Osteoblast (primary cell): ENCODE measurements at places on chromosomes 16 and 17. TPM values are rescaled to one million over a fixed set of nuclear protein-coding genes. Genes with fewer than 3 reads are reported as not detected.

ABAT gene
- total RNA-seq, result 5.9 and 6.5 TPM in 2 replicates

RMI2 gene
- total RNA-seq, result 1.4 and 1.8 TPM in 2 replicates

HSF5 gene
- total RNA-seq, result under 0.01 TPM in 2 replicates

CALB2 gene
- 1.1 and 2.4 TPM in 2 replicates for total RNA-seq

ALOX15B gene
- total RNA-seq, result under 0.01 TPM in 2 replicates

TMEM235 gene
- not detected in 2 replicates for total RNA-seq

FAM234A gene
- total RNA-seq, result 86.0 and 113 TPM in 2 replicates

TNFRSF13B gene
- not detected in 2 replicates for total RNA-seq

ABR gene
- total RNA-seq, result 156 and 163 TPM in 2 replicates

SMIM5 gene
- under 0.01 TPM in 1 of 2 replicates, not detected in the other for total RNA-seq

SMARCD2 gene
- 53.9 and 54.8 TPM in 2 replicates for total RNA-seq

NPIPA3 gene
- total RNA-seq, result 0.72 and 0.88 TPM in 2 replicates

TK1 gene
- total RNA-seq, result 17.7 and 23.9 TPM in 2 replicates

HSPB9 gene
- not detected in 2 replicates for total RNA-seq

MRPL10 gene
- total RNA-seq, result 32.7 and 35.8 TPM in 2 replicates

PTX4 gene
- total RNA-seq, result not detected in 2 replicates

CETP gene
- not detected in 2 replicates for total RNA-seq

TBC1D3 gene
- not detected in 2 replicates for total RNA-seq

KRT32 gene
- not detected in 2 replicates for total RNA-seq

EME2 gene
- total RNA-seq, result 10.0 and 16.3 TPM in 2 replicates

CCT6B gene
- 5.9 and 6.2 TPM in 2 replicates for total RNA-seq

CDYL2 gene
- total RNA-seq, result 8.3 and 8.8 TPM in 2 replicates

OR1F1 gene
- total RNA-seq, result 0.36 TPM in 1 of 2 replicates, not detected in the other

MT1H gene
- total RNA-seq, result not detected in 2 replicates

RUNDC3A gene
- total RNA-seq, result under 0.01 TPM in 1 of 2 replicates, not detected in the other

LUC7L gene
- 44.8 and 46.0 TPM in 2 replicates for total RNA-seq

ZP2 gene
- not detected in 2 replicates for total RNA-seq

ENO3 gene
- 2.9 TPM in 2 replicates for total RNA-seq

KRTAP9-8 gene
- total RNA-seq, result not detected in 2 replicates

PRSS33 gene
- not detected in 2 replicates for total RNA-seq

KRT40 gene
- total RNA-seq, result under 0.01 TPM in 1 of 2 replicates, not detected in the other

TP53TG3 gene
- total RNA-seq, result 0.36 TPM in 1 of 2 replicates, not detected in the other

SUPT4H1 gene
- total RNA-seq, result 49.9 and 60.7 TPM in 2 replicates

ACE gene
- total RNA-seq, result 10.1 and 17.7 TPM in 2 replicates

CHST6 gene
- total RNA-seq, result 1.1 and 1.5 TPM in 2 replicates

CDH8 gene
- total RNA-seq, result under 0.01 TPM in 1 of 2 replicates, not detected in the other

CCL1 gene
- not detected in 2 replicates for total RNA-seq

RNF227 gene
- 2.4 and 3.6 TPM in 2 replicates for total RNA-seq

CHMP6 gene
- 21.4 and 21.8 TPM in 2 replicates for total RNA-seq

PRR15L gene
- not detected in 2 replicates for total RNA-seq

C1QTNF1 gene
- 13.8 and 14.4 TPM in 2 replicates for total RNA-seq

ZDHHC1 gene
- total RNA-seq, result 9.0 and 13.3 TPM in 2 replicates

KRTAP1-1 gene
- total RNA-seq, result 2.2 and 2.4 TPM in 2 replicates
